ENCODE measurements at places on chromosomes 1 and 21.

- DNase-seq: no peak
Measured at GRCh38 chr1:87632232-87632631, 303.6 kb downstream of the LMO4 start.

GRCh38 chr1:228013935-228014930, 7.4 kb downstream of the WNT3A start:
- DNase-seq: no peak

DNA sequence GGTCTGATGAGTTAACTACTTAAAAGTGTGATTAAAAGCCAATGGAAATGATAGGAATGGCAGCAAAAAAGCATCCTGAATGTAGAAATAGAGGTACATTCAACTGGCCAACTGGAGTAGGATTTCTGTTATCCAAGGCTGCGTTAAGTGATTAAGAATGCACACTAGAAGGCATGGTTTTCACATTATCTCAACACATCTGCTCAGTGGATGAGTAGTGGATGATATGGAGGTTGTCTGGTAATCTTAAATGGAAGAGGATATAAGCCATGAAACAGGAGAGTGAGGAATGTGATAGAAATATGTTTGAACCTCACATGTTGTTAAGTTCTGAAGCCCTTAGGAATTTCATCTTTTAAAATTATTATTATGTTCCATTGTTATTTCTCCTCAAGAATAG, 839.9 kb downstream of the USP25 start:
- no peak for DNase-seq

DNA sequence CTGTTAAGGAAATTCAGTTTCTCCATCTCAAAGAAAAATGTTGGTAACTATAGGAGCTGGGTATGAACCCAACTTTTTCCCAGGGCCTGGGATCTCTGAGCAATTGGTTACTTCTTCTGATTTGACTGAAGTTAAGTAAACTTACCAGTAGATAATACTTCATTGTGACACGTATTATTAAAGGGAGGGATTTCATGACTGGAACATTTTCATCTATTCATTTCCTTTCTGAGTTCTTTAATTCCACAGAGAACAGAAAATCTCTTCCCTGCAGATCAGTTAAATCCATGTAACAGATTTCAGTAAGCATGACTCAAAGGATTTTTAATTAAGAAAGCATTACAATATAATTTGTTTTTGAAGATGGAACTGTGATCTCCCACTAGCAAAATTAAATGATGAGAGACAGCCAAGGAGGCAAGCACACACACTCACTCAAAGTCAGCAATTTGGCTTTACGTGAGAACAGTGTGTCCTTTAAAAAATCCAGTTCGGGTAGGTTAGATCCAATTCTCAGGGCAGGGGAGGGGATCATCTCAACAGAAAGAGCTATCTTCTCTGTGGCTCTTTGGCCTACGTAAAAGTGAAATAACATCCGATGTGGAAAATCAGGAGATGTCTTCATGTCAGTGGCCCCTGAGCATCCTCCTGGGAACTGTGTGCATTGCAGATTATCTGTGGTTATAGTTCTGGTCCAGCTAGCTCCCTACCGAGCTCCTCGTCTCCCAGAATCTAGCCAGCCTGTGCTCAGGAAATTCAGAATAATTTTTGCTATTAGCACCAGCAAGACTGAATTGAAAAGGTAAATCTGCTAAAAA, 10.8 kb upstream of the MYOC start:
- DNase-seq: no peak

DNA sequence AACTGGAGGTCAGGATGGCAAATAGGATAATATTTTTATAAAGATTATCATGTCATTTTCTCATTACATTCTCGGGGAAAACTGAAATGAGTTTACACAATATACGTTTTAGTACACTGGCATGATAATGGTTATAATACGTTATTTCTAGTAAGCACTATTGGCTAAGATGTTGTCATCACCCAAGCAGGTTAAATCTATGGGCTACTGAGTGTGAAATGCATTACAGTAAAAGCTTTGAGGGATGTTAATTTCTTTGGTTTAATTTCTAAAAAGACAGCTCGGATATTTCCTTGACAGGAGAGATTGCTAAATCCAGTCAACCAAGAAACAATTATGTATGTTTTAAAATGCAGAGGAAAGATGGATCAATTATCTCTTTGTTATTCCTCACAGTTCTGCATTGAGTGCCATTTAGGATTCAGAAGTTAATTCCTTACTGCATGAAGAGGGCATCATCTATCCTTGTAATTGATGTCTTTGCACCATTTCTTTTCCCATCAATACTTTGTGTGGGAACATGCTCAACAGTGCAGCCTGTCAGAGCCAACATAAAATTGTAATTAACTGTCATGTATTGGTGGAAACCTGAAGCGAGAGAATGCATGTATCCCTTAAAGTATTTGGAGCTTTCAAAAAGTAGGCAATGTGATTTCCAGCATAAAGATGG, 222.4 kb upstream of the ZP4 start:
- DNase-seq: no peak

GRCh38 chr1:77188770-77189169, 30.5 kb downstream of the PIGK start:
- DNase-seq: no peak

- no peak for DNase-seq
Measured at GRCh38 chr1:83017276-83017675, 981.7 kb downstream of the TTLL7 start.

- DNase-seq: no peak
Measured at GRCh38 chr1:109821221-109821669, 57.5 kb upstream of the EPS8L3 start.

DNA sequence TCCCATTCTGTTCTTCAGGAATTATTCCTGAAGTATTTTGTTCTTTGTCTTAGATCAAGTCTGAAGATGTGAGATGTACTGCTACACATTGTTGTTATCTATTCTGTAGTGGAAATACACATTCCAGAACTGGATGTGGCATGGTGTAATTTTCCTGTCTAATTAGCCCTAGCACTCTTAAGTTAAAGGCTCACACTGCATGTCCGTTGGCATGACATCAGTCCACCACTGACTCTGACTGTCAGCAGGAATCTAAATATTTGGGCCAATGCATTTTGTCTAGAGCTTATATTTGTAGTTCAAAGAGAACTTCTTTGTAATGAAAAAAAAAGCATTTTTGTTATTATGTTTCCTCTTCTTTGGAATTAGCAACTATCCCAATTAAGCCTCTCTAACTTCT, 201.0 kb downstream of the S1PR1 start:
- DNase-seq: no peak

GRCh38 chr1:153340356-153340755, 8.3 kb downstream of the PGLYRP4 start:
- DNase-seq: no peak

DNA sequence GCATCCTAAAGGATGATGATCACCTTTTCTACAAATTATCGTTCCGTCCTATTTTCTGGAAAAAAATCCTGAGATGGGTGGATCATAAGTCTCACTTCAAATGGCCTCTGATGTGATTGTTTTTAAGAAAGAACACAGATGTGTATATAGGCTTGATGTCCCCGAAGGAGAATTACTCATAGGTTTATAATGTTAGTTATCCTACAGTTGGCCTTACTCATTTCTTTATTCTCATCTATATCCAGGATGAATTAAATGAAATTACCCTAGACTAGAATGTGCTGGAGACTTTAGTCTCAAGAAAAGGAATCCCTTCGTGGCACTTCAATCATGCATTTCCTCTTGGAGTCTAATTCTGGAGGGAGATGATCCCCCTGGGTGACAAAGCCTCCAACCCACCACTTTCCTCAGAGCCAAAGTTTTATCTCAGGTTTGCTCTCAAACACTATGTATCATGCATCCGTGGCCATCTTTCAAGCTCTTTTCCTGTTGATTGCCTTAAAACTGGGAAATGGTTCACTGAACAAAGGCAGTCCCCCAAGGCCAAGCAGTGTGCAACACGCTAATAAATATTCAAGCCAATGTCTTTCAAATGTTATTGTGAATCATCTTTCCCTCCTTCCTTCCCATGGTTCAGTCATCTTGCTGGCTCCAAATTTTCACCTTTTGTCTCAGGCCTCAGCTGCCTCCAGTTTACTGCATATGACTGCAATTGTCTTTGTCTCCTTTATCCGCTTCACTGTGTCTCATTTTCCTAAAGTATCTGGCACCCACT, 32.5 kb upstream of the SMYD2 start:
- DNase-seq: no peak

DNA sequence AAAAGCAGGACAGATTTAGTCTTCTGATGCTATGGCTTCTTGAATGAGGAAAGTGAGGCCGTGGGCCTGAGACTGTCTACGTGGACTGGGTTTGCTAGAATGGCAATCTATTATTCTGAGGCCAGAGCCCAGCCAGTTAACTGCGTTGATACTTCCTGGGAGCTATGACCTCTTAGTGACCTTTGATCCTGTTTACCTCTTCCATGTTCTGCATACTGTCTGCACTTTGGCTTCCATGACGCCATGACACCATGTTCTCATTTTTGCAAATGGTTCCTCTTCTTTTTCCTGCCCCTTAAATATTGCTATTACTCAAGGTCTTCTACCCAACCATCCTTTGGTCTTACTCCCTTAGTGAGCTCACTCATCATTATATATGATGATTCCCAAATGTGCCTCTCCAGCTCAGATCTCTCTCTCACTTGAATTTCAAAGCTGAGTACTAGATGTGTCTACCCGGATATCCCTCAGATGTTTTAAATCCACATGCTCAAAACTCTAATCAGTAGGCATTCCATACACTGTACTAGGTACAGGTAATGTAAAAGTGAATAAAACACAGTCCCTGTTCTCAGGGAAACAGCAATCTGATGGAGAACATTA, 66.1 kb upstream of the ATP1A1 start:
- no peak for DNase-seq

- DNase-seq: no peak
Measured at GRCh38 chr1:155591770-155592169, 18.2 kb upstream of the MSTO1 start.

DNA sequence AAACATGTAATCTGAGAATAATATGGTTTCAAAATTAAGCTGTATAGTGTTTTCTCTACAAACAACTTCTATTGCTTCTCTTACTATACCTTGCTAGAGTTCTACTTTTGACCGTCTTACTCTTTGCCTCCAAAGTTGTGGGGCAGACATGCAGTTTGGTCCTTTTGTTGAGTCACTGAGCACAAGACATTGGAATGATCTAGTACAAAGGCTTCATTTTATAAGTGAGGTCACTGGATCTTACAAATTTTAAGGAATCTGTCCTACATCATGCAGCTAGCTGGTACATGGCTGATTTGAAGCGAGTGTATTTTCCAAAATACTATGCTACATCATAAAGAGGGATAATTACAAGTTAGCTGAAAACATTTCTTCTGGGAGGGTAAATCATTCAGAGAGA, 28.8 kb downstream of the OR10J1 start:
- DNase-seq: no peak

DNA sequence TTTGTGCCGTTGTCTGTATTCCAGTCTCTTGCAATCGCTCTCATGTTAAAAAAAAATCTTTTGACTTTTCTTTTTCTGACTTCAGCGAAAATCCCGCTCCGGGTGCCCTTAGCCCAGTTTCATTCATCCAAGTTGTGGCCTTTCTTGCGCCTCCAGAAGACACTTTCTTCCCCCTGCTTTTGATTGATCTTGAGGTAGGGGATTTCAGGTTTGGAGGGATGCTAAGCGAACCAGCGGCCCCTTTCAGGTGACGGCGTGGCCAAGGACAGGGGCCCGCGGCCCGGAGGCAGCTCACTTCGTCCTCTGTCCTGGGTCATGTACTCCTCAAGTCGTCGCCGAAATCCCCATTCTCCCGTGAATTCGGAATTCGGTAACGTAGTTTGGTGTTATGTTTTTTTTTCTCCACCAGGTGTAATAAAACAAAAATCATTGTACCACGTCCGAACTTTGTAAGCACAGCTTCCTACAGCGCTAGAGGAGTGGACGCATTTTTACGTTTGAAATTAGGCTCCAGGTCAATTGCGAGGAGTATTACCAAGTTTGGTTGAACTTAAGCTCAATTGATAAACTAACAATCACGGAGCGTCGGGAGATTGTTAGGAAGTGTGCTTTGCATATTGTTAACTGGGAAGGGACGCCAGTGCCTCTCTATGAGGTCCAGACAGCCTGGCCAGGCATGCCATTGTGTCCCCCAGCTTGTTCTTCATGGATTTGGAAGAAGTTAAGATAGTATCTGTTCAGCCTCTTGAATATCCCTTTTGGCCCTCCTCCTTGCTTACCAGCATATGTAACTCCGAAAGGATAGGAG, 1.1 kb downstream of the MRPS6 start:
- no peak for DNase-seq

DNA sequence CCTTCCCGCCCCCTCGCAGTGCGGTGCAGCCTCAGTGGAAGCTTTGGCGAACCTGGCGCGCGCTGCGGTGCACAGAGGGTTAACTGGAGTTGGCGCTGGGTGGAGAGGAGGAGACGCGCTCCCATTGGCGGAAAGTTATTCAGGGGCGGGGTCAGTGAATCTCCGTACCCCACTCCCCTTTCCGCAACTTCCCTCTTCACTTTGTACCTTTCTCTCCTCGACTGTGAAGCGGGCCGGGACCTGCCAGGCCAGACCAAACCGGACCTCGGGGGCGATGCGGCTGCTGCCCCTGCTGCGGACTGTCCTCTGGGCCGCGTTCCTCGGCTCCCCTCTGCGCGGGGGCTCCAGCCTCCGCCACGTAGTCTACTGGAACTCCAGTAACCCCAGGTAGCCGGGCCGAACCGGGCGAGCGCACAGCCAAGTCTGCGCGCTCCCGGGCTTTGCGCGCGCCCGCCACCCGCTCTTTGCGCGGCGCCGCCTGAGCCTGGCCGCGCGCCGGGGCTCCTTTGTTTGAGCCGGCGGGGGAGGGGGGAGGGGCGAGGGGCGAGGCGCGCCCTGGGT, at the start of gene EFNA4:
Gene EFNA4 (plus strand): TSS at position 191 of the 561 bp plus-strand sequence. CDS start 84 bp downstream, at position 275.
- DNase-seq: peak; percentile 58

- no peak for DNase-seq
Measured at GRCh38 chr1:107172450-107173170, 31.8 kb downstream of the NTNG1 start.

GRCh38 chr1:10834770-10835412, 38.4 kb upstream of the CASZ1 start:
- no peak for DNase-seq

- no peak for DNase-seq
Measured at GRCh38 chr1:90826834-90827233, 109.7 kb upstream of the BARHL2 start.

DNA sequence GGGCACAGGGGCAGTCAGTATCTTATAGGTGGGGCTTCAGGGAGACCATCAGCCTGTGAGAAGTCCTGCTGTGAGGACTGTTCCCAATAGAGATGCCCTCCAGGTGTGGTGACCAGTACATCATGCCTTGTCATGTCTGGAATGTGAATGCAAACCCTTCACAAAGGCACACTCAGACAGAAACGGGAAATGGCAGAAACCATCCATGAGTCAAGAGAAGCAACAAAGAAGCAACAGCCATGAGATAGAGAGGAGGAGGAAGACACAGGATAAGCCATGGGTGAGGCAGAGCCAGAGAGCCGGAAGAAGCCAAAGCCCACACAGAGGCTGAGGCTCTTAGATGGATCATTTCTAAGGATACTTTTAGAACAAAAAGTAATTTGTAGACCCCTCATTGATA, 20.1 kb upstream of the ZP4 start:
- no peak for DNase-seq

GRCh38 chr1:25831569-25832196, 11.9 kb downstream of the MTFR1L start:
- no peak for DNase-seq
